ENCODE measurements at places on chromosomes 2 and 18.

GRCh38 chr2:236366397-236366796 lies 102.2 kb upstream of the ASB18 start:
- DNase-seq: no peak

DNA sequence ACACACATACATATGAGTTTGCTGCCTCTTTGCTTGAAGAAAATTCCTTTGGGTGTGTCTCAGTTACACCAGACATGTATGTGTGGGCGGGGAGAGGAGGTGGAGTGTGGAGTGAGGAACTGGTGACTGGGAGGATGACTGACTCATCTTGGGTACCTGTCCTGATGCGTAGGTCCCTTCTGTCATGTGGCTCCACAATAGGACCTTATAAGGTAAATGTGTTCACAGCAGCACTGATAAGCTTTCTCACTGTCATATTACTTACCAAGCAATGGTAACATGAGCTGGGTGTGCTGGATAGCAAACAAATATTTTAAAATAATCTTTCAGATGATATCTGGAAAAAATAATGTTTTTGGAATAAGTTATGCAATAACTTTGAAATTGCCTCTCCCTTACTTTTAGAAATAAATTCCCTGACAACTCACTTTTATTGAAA lies 45.1 kb downstream of the SLC9A2 start:
- no peak for DNase-seq

DNA sequence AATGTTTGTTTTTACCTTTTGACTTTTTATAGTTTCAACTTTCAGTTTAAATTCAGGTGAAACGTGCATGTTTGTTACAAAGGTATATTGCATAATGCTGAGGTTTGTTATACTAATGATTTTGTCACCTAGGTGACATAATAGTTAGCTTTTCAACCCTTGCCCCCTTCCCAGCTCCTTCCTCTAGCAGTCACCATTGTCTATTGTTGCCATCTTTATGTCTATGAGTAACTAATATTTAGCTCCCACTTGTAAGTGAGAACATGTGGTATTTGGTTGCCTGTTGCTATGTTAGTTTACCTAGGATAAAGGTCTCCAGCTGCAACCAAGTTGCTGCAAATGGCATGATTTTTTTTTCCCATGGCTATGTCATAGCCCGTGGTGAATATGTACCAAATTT lies 322.3 kb upstream of the SETBP1 start:
- no peak for DNase-seq

GRCh38 chr2:127456960-127457359 lies 38.7 kb downstream of the PROC start:
- DNase-seq: no peak

DNA sequence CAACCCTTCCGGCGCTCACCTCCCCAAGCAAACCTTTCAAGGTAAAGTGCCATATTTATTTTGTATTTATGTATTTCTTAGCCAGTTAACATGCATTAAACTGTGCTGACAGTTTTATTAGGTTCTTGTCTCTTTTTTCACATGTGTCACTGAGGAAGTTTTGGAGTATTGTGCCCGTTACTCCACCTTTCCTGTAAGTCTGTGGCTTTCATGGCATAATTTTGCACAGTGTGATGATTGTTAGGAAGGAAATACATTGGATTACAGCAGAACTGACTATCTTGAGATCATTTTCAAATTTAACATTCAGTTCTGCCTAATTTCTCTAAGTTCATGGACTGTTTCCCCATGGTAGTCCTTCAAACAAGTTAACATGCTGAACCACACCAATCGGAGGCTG lies 67.7 kb downstream of the COLEC12 start:
- DNase-seq: no peak

DNA sequence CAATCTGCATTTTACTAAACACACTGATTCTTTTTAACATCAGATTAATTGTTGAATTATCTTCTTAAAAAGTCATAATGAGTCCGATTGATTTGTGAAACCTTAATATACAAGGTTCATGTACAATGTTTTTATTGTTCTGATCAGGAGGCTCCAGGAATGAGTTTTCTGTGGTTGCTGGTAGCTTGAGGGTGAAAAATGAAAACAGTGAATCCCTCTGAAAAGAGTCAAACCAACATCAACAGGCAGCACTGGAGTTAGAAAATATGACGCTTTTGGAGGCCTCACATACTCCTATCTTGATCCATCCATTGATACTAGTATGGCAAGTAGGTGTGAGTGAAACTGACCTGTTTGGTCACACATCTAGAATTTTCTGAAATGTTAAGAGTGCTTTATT lies 216.3 kb upstream of the ETAA1 start:
- no peak for DNase-seq

GRCh38 chr2:234368861-234369261 lies 128.0 kb downstream of the ARL4C start:
- no peak for DNase-seq

GRCh38 chr2:221501210-221501882 lies 70.8 kb downstream of the EPHA4 start:
- DNase-seq: no peak

GRCh38 chr2:1641523-1641922 lies 102.8 kb downstream of the PXDN start:
- DNase-seq: no peak

DNA sequence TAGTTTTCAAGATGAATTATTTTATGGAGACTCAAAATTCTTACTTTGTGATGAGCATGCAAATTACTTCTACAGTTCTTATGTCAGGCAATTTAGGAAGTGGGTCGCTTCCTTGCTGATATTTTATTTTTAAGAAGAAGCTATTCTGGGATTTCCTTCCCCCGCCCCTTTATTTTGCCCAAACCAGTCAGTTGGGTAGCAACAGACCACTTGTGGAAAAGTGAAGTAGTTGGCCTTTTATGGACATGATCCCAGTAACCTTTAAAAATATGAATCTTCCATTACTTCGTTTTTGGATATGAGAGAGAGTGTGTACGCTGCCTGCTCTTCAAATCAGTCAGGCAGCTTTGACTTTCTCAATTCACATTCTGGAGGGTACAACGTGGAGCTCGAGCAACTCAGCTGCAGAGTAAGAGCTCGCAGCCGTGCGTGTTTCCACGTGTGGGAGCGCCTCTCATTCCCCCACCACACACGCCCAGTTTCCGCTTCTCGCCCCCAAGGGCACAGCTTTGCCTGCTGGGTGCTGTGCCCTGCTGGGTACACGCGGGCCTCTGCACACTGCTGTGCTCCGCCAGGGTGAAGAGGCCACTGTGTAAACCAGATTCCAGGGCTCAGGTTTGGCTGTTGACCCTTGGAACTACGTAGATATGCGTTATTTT lies 92.6 kb downstream of the ITGB1BP1 start:
- DNase-seq: no peak

DNA sequence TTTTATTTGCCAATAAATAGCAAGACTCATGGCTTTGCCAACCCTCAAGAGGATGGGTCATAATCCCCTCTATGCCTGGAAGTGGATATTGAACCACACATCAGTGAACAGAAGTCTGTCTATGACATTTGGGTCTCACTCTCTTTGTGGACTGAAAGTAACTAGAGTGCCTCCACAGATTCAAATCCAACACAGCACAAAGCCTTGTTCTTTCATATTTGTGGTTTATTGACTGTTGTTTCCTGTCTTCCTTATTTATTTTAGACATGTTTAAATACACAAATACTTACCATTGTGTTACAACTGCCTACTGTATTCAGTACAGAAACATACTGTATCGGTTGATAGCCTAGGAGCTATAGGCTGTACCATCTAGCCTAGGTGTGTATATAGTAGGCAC lies 121.9 kb downstream of the TSN start:
- DNase-seq: no peak

GRCh38 chr2:21451403-21451802 lies 327.6 kb downstream of the TDRD15 start:
- DNase-seq: no peak

DNA sequence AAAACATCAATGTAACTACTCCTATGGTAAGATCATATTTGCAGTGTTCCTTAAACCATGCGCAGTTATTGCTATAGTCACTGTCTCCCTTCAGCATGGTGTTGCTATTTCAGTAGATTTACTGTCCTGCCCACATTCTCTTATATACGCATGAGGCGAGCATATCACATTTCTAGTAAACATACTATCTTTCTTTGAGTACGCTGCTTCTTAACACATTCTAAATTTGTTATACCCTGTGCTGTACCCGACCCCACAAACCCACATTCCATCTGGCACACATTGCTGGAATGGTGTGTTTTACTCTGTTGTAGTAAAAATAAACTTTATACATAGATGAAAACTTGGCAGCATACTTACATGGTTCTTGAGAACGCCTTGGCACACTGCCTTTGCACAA lies 163.3 kb downstream of the QPCT start:
- no peak for DNase-seq

GRCh38 chr18:26746398-26746797 lies 119.1 kb downstream of the AQP4 start:
- DNase-seq: no peak

DNA sequence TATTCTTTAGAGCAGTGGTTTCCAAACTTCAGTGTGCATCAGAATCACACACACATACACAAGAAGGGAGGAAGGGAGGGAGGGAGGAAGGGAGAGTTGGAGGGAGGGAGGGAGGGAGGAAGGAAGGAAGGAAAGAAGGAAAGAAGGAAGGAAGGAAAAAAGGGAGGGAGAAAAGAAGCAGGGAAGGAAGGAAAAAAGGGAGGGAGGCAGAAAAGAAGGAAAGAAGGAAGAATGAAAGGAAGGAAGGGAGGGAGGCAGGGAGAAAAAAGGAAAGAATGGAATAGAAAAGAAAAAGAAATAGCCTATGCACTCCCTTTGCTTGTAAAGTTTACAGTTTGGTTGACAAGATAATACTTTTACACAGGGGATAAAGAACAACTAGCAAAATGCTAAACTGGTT lies 96.3 kb upstream of the BCL11A start:
- no peak for DNase-seq
